ENCODE measurements at places on chromosomes 7 and 10.

GRCh38 chr10:63611078-63611477, 89.9 kb downstream of the REEP3 start:
- DNase-seq = no peak

DNA sequence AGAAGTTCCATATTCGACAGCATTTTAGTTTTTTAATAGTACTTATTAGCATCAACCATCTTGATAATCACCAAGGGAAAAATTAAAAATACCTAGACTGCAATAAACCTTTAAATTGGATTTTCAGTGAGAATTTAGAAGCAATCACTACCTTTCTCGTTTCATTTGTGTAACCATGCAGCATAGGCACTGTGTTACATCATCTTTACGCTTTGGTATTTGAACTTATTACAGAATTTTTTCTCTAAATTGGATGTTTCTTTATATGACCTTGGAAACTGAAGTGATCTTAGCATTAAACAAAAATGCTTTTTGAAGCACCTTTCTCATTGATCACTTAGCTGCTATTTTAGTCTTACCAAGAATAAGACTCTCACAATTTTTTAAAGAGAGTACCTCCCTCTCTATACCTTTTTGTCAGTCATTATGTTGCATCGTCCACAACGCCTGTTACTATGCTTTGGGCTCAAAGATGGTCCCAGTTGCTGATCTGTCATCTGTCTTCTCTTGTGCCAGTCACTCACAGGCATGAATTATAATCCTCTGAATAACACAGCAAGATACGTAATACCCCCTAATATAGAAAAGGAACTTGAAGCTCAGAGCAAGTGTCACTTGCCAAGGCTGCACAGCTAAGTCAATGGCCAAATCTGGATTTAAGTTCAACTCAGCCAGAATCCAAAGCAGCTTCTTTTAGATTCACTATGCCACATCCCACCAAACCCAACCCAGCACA, 19.6 kb upstream of the ASCC1 start:
- no peak for DNase-seq

GRCh38 chr10:92849234-92849525, 860 bp downstream of the EXOC6 start:
- no peak for DNase-seq

DNA sequence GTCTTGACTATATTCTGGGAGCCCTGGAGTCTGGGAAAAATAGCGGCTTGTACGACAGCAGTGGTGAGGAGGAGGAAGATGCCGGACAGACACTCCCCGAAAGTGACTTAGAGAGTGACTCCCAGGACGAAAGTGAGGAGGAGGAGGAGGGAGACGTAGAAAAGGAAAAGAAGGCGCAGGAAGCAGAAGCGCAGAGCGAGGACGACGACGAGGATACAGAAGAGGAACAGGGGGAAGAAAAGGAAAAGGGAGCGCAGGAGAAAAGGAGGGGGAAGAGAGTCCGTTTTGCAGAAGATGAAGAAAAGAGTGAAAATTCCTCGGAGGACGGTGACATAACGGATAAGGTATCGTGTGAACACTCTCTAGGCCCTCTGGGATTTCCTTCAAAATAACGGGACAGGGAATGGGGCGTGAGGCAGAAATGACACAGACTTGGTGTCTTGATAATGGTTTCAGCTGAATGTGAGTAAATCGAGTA, 908 bp downstream of the NOM1 start:
- DNase-seq = no peak

DNA sequence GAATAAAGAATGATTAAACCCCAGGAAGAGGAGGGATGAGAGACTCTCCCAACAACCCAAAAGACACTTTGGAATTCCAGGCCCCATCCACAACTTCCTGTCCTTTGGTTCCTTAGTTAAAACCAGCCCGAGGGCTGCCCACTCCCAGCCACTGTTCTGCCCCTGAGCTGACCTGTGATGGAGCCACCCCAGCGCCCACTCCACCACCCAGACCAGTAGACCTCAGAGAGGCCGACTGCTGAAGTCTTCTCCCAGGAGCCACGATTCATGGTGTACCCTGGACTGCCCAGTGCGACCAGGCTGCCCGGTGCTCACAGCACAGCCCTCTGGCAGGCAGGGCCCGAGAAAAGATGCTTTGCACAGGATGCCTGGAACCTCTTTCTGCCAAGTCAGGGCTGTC, 6.7 kb downstream of the VSTM4 start:
- no peak for DNase-seq

DNA sequence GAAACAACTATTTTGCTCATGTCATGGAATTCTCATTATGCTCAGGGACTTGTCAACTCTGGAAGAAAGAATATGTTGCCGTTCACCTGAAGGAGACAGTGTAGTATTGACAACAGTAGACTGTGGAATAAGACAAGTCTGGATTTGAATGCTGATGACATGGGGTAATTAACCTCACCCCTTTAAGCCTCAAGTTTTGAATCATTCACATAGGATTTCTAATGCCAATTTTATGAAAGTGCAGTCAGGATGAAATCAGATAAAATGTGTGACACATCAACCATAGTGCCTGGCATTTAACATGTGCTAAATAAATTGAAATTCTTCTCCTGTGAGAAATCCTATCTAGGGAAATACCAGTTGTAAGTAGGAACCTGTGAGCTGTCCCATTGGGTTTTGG, 305.8 kb downstream of the KIF20B start:
- no peak for DNase-seq

DNA sequence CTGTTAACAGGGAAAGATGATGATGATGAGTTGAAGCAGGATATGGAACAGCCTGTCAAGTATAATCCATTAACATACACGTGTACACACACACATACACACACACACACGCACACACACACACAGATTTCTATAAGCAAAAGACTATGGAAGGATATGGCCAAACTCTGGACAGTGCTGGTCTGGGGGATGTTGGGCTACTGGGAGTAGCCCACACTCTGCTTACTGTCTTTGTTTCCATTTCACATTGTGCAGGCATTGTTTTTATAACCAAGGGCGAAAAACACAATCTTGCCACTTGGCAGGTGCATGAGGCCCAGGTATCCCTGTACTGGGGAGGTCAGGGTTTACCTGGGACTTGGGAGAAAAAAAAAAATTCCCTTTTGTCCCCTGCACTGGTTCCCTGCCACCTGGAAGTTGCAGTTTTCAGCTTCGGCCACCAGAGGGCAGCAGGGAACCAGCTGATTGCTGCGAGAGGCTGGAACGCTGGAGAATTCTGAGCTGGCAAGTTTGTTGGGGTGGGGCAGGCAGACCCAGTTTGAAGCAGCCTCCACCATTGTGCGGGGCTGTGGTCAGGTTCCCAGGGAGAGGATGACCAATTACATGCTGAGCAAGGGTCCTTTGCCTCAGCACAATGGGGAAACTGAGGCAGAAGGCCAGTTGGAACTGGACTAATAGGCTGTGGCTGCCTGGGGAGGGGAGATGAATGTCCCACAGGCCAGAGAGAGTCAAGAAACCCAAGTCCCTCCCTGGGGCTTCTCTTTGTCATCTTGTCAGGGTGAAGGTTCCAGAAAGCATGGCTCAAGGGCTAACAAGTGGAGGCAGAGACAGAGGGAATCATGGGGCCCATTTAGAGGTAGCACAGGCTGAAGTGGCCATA, 27.3 kb downstream of the PPIF start:
- peak; percentile 87 for DNase-seq

DNA sequence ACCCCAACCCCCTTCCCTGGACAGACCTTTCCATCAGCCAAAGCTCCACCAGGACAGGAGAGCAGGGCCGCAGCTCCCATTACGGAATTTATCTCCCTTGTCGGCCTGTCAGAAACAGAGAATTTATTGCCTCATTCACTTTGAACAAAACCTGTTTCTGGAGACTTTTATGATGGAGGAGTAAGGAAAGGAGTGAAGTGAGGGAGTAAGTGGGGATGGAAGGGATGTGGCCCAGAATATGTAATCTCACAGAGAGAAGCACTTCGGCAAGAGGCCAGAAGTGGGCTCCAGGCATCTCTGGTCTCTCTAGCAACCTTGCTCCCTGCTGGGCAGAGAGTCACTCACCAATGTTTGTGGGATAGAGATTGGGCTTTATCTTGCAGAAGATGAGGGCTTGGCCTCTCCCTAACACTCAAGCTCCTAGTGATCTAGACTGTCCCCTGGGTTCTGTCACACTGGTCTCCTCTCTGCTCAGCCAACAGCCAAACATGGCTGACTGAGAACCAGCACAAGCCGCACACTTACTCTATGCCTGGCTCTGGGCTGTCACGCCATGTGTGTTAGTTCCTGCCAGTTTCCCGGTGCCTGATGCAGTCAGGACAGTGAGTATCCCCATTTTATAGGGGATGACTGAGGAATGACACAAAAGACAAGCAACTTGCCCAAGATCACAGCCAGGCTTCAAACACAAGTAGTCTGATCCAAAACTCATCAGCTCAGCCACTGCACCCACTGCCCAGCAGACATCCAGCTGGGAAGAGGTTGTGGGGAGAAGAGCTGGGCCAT, 149.4 kb upstream of the ZMIZ1 start:
- no peak for DNase-seq

DNA sequence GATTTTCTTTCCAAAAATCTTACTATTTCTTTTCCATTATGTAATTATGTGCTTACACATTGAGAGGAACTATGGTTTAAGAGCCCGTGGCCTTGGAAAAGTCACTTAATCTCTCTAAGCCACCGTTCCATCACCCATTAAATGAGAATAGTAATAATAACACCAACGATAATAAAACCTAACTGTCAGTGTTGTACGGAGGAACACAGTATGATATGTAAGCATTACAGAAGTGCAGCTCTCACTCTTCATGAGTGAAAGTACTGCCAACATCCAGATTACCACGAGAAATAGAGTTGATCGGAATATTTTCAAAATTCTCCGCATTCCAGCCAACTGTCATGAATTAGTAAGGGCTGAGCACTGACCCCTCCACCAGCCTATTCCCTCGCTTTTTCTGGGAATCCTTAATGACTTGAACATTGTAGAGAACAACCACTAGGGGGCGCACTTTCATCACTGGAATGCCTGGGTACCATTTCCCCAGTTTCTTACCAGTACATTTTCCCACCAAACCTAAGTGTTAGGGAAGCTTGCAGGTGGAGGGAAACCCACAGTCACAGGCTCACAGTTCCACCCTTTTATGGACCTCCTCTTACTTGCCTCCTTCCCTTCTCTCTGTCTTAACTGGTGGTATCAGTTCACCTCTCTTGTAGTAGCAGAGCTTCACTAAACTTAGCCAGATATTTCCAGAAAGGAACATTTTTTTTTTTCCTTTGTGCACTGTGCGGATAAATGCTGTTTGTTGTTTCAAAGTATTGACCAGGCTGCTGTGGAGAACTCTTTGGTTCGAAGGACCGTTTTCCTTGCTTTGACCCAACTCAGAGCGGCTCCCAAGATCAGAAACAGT, 27.8 kb downstream of the NKX2-3 start:
- DNase-seq = peak; percentile 84

GRCh38 chr10:6364283-6364682, 161.6 kb downstream of the PFKFB3 start:
- DNase-seq = no peak

GRCh38 chr10:92125144-92125543, 165.7 kb downstream of the CPEB3 start:
- no peak for DNase-seq

DNA sequence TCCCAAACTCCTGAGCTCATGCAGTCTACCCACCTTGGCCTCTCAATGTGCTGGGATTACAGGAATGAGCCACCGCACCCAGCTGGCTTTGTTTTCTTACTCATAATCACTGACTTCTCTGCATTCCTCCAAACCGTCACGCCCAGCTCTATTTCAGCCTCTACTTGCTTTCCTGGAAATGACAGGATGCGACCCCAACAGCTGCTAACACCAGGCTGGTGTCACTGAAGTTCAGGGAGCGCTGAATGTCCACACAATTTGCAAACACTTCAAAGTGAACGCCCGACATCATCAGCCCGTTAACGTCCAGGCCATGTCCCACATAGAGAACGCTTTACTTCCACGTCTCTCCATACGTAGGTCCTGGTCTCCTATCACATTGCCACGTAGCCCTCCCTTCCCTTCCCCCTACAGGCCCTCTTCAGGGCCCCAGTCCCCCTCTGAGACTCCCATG, 12.8 kb upstream of the PROSER2 start:
- DNase-seq = no peak

DNA sequence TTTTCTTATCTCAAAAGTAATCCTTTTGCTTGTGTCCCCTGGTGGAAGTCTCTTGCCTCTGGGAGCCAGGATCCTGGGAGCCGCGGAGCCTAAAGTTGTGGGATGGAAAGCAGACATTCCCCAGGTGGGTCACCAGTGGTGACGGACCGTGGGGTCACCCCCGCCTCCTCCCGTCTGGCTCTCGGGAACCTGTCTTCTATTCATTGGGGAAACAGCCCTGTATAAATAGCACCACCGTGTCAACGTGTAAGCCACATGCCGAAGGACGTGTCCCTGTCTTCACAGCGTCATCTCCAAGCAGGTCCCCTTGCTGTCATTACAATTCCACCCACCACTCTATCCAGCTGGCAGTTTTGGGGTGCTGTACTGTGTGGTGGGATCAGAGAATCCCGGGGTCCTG, 87.5 kb downstream of the ELFN1 start:
- no peak for DNase-seq

GRCh38 chr10:119289227-119289920, 82.0 kb downstream of the GRK5 start:
- DNase-seq = no peak

- no peak for DNase-seq
Measured at GRCh38 chr10:6049031-6049400, 13.2 kb downstream of the IL2RA start.

GRCh38 chr10:68084469-68084868, 9.4 kb upstream of the HERC4 start:
- DNase-seq = no peak

DNA sequence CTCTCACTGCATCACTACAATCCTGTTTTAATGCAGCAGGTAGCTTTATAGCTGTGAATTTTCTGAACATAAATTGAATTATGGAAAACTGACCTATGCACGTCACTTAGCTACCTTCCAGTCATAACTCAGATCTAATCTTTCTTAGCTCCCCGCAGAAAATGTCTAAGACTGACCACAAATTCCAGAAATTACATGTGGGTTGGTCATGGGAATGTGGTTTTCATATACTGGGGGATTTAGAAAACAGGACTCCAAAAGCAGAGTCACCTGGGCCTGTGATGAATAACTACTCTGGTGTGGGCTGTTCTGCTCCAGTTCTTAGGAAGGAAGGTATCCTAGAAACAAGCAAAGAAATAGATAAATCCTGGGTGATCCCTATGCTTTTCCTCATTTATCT, 178.4 kb upstream of the LRRTM3 start:
- no peak for DNase-seq

DNA sequence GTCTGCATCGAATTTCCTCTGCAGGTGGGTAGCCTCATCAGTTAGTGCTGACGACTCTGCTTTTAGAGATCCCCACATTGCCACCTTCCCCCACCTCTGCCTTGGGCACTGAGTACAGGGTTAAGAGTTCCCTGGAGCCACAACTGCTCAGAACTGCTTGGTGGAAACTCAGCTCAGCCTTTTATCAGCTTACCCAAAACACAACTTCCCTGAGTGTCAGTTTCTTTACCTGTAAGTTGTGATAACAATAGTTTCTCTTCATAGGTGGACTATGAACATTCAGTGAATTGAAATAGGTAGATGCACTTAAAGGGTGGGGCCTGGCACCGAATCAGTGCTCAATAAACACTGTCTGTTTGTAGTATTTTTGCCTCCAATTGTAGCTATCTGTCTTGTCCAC, 11.3 kb downstream of the ASB13 start:
- DNase-seq = no peak

Data from HEK293T (cell line).